ENCODE measurements at places on chromosomes 1 and 21.

DNA sequence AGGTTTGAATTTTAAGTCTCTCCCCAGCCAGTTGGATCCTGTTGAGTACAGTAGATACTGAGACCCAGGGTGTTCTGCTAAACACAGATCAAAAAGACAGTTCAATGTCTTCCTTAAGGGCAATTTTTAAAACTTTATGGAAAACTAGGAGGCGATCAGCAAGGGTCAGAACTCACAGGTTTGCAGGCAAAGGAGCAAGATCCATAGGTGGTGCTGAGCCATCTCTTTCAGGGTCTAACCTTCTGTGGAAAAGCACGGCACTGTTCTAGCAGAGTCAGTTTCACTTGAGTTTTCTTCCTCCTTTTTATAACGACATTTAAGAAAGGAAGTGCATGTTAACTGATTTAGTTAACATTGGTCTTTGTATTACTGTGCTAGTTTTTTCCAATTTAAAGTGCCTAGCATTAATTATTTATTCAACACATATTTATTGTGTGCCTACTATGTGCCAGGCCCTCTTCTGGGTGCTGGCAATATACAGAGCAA lies at the start of gene CD84:
CD84 (minus strand) TSS at position 281 of the 486 bp plus-strand sequence; CDS start at position 222, 59 bp downstream.
- no peak for DNase-seq

DNA sequence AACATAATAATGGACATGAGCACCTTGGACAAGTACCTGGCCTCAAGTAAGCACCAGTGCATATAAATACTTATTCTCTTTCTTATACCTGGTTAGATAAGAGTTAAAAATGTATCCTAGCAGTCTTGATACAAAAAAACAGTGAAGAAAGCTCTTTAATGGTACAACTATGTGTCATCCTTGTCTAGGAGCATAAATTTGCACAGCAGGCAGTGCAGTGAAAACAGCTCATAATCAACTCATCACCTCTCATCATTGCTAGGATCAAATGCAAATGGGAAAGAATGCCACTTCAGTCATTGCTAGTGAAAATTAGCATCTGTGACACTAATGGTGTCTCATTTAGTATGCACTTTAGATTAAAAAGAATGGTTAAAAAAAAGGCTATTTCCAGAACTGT lies 7.6 kb downstream of the SAMSN1 start:
- peak; percentile 21 for DNase-seq

DNA sequence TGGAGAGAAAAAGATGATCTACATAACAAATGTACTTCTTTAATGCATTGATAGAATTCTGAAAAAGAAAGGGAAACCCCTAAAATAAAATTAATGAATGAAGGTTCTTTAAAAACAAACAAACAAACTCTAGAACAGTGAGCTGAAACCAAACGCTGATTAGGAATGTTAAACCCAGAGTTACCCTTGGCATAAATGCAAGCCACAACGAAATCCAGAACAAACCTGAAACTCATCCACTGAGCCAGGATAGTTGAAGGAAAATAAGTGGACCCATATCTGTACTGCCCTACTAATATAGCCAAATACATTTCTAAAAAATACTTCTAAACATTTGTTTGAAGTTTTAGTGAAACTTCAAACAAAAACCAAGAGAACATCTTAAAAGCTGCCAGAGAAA lies 505.3 kb downstream of the TTLL7 start:
- no peak for DNase-seq

DNA sequence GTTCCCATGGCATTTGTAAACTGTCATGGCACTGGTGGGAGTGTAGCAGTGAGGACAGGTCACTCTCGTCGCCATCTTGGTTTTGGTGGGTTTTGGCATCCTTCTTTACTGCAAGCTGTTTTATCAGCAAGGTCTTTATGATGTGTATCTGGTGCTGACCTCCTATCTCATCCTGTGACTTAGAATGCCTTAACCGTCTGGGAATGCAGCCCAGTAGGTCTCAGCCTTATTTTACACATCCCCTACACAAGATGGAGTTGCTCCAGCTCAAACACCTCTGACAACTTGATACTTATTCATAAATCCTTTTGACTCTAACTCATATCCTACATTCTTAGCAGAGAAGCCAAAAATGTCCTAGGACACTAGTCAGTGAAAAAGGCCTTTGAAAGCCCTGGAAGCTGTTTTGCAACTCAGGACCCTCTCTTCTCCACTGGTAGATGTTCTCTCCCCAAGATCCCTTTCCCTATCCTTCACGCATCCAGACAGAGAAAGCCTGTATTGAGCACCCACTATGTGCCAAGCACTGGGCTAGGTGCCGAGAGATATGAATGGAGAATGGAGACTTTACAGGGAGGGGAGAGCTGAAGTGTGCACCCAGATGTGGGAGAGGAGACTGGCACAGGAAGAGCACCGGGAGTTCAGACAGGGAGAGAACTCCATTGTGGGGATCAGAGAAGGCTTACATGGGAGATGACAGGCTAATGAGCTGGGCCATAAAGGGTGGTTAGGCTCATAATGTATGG lies 6.7 kb upstream of the CSRP1 start:
- no peak for DNase-seq

DNA sequence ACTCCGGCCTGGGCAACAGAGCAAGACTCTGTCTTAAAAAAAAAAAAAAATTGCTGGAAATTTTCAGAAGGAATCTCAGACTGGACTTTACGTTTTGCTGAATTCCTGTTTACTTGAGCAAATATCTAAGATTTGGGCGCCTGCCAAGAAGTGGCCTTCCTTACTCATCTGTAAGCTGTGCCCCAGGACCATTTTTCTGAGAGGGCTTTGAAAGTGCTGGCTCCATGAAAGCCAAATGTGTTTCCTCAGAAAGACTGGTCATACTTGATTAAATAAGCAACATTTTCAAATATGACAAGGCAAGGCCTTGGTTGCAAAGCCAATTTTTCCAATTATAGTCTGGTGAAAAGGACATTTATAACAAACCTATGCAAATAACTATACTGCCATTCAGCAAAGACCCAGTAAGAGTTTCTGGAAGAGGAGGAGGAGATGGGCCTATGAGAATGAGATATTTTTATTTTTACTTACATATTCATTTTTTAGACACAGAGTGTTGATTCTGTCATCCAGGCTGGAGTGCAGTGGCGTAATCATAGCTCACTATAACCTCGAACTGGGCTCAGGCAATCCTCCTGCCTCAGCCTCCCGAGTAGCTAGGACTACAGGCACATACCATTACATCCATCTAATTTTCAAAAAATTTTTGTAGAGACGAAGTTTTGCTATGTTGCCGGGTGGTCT lies 56.3 kb upstream of the HTR1D start:
- no peak for DNase-seq

GRCh38 chr1:29752141-29752540 lies 515.8 kb downstream of the PTPRU start:
- DNase-seq, result no peak

- no peak for DNase-seq
Observed at GRCh38 chr21:27825035-27825434, 858.1 kb upstream of the ADAMTS5 start.

DNA sequence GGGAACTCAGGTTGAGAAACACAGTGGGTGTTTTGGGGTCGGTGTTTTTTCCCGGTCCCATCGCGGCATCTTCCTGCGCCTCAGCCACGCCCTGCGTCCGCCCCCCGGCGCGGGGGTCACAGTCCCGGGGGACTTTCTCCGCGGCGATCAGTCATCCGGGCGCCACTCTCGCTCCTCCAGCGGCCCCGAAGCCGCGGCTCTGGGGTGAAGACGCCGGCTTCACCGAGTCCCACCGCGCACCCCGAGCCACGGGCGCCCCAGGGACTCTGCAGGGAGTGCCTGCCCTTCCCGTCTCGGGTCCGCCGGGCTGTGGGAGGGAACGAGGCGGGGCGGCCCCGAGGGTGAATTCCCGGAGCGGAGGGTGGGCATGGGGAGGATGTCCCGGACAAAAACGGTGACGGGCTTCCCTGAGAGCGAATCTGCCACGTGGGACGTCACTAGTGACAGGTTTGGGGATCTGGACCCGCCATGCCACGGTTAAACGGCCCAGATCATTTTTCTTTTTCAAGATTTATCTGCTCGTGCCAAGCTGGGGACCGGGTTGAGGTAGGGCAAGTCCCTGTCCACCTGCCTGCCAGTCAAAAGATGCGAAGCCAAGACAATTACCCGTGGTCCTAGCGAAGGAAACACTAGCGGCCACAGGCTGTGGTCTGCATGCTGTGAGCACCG lies 717 bp upstream of the BATF3 start:
- DNase-seq, result peak; percentile 58

GRCh38 chr1:31761883-31762282 lies 2.3 kb downstream of the ADGRB2 start:
- DNase-seq, result no peak

GRCh38 chr1:241819340-241819866 lies 28.6 kb upstream of the EXO1 start:
- DNase-seq, result no peak

DNA sequence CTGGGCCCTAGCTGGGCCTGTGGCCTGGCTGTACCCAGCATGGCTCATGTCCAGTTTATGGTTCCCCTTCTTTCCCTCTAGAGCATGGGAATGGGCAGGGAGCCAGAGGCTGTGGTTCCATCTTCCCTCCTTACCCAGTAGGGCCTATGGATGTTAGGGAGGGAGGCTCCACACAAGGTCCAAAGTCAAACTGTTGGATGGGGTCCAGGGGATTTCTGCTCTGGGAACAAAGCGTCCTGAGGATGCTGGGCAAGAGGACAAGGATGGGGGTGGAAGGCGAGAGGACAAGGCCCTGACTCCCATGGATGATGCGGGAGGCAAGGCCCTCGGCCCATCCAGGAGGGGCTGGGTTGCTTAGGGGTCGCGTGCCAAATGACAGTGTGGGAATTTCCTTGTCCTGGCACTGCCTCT lies 17.3 kb downstream of the CSF1 start:
- no peak for DNase-seq

GRCh38 chr1:94580367-94581115 lies 39.0 kb upstream of the F3 start:
- no peak for DNase-seq

DNA sequence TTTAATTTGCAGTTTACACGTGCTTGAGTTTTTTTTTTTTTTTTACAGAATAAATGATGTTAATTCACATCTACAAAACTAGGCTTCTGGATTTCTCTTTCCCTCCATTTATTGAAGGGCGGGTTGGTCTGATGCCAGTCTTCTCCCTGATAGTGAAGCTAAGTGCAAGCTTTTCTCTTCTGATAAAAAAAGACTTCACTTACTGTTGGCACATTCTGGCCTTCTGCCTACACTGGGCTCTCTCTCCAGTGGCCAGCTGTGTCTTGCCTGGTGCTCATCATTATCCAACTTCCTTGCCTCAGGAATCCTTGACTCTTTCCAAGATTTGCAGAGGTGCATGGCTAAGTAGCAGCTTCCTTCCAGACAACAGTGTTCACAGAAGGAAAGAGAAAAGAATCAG lies 7.6 kb upstream of the RAP1A start:
- DNase-seq, result no peak

DNA sequence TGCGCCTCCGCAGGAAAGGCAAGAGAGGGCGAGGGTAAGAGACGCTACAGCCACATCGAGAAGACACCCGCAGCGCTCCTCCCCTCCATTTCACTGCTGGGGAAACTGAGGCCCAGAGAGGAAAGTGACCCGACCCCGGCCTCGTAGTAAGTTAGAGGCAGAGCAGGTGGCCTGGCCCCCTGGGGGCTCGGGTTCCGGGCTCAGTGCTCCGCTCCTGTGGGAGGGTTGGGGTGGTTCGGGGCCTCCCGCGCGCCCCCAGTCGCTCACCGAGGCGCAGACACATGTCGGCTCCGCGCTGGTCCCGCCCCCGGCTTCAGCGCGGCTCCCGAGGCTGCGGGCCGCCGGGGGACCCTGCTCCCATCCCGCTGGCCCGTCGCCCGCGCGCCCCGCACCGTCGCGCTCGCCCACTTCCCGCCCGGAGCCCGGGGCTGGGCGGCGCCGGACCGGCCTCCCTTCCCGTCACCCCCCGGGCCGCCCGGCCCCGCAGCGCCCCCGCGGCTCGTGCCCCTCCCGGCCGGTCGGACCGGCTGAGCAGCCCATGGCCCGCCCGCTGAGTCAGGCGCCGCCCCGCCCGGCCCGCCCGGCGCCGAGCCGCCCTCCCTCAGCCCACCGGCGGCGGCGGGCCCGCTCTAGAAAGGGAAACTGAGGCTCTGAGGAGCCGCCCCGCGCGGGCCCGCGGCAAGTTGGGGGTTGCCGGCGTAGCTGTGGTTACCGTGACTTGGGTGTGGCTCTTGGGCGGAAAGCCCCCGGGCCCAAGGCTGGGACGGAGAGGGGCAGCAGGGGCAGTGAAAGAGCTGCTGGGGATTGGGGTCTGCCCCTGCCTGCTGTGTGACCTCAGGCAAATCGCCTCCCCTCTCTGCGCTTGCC lies at the start of gene TMEM54:
TMEM54 (minus strand) TSS at position 434 of the 867 bp plus-strand sequence; CDS start at position 283, 151 bp downstream.
- DNase-seq, result no peak

DNA sequence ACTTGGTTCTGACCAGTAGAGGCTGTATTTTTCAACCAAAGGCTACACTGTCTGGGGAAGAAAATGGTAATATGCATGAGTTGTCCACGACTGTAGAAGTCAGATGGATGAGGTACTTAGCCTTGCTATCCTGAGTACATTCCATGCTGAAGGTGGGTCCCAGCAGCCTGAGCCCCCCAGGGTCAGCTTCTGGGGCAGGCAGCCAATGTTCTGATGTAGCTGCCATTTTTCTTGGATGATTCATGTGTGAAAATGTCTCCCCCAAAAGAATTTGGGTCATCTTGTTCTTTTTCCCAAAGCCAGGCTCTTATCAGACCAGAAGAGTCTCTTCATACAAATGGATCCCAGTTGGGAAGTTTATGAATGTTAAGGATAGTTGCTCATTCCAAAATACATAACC lies 172.2 kb upstream of the UBE2U start:
- DNase-seq, result no peak

DNA sequence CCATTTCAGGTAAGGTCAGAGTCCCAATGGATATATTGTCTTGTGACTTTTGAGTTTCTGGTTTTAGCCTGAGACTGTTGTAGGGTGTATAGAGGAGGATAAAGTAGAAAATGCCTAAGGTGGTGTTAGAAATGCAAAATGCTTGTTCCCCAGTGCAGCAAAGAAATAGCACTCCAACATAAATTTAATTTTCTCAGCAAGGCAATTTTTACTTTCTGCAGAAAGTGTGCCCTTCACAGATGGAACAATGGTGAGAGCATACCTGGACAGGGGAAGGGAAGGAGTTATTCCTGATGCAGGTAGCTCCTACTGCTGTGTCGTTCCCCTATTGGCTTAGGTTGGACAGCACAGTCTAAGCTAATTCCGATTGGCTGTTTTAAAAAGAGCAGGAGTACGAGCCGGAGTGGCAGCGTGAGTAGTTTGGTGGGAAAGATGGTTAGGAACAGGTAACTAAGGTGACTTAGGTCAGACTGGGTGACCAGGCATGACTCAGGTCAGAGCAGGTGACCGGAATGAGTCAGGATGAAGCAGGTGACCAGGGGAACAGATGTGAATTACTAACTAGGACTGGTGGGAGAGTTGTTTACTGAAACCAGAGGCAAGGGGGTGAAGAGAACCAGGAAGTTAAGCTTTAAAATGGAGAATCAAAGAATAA lies 21.5 kb downstream of the SPATA45 start:
- no peak for DNase-seq

GRCh38 chr1:151939141-151939540 lies 29.8 kb upstream of the THEM4 start:
- DNase-seq, result no peak

DNA sequence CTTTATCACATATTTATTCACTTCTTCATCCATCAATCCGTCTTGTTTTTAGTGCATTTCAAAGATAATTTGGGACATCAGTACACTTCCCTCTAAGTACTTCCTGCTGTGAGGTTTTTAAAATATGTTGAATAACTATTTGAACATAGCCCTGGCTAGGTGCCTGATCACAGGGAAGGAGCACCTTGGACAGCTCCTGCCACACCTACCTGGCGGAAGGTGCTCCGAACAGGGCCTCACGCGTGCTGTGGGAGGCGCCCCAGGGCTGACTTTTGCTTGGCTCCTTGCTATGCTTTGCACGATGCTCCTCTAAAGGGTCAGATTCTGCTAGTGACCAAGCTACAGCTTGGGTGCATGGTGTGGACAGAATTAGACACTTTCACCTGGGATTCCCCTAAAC lies 4.9 kb upstream of the ATXN7L2 start:
- DNase-seq, result peak; percentile 17
